ENCODE measurements at places on chromosomes 11 and 22. TPM values are rescaled to one million over a fixed set of nuclear protein-coding genes. Genes with fewer than 3 reads are reported as not detected.

The NEFH gene
- total RNA-seq, result 14.5 TPM

- no peak for DNase-seq
Observed at GRCh38 chr11:67674442-67674871, at the start of gene ALDH3B2. ALDH3B2 (minus strand) TSS chr11:67674623; CDS start chr11:67666935, 7,688 bp downstream.

The FXYD6 gene
- 0.35 TPM for total RNA-seq

The CCDC116 gene
- 15.6 TPM for total RNA-seq

The NCAM1 gene
- 0.09 TPM for total RNA-seq

DNA sequence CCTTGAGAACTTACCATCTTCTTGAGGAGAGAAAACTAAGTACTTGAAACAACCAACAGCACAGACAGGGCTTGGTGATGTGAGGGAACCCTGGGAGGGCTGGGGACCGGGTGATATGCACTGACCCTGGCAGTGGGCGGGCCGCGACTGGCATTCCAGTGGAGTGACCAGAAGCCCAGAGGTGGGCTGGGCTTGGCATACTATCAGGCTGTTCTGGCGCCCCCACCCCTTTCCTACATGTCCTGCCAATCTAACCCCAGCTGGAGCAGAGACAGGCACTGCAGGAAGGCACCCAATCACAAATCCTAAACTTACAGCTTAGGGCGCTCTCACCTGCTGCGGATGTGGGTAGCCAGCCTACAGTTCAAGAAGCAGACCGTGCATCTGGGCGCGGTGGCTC, 54.0 kb upstream of the GCAT start:
- DNase-seq, result no peak

GRCh38 chr22:45787759-45788158, 116.1 kb downstream of the ATXN10 start:
- no peak for DNase-seq

The OR52E4 gene
- total RNA-seq, result not detected

DNA sequence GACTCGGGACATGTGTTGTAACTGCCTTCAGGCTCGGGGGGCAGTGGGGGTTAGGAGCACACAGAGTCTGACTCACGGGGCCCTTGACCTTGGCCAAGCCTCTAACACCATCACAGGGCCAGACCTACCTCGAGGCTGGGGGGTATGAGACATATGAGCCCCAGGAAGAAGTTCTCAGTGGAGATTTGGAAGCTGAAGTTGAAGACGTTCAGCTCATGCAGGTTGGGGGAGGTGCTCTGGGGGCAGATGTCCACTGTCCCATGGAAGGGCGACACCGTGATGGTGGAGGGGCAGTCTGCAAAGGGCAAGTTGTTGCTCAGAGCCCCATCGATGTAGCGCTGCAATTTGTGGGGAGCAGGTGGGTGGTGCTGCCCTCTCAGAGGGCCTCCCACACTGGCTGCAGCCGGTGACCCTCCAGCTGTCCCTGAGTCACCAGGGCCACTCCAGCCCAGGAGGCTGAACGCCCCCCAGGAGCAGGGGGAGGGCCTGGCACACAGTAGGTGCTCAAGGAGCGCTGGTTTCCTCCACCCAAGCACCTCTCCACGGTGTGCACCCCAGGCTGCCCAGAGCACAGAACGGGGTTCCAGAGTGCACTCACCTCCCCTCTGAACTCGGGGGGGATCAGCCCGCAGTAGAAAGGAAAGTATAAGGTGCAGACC, 2.5 kb downstream of the PNPLA5 start:
- no peak for DNase-seq

The CHRNA10 gene
- total RNA-seq, result 1.5 TPM

- peak; percentile 19 for DNase-seq
Observed at GRCh38 chr22:35352214-35353111, 28.4 kb upstream of the HMOX1 start.

The SCUBE1 gene
- total RNA-seq, result 0.29 TPM

DNA sequence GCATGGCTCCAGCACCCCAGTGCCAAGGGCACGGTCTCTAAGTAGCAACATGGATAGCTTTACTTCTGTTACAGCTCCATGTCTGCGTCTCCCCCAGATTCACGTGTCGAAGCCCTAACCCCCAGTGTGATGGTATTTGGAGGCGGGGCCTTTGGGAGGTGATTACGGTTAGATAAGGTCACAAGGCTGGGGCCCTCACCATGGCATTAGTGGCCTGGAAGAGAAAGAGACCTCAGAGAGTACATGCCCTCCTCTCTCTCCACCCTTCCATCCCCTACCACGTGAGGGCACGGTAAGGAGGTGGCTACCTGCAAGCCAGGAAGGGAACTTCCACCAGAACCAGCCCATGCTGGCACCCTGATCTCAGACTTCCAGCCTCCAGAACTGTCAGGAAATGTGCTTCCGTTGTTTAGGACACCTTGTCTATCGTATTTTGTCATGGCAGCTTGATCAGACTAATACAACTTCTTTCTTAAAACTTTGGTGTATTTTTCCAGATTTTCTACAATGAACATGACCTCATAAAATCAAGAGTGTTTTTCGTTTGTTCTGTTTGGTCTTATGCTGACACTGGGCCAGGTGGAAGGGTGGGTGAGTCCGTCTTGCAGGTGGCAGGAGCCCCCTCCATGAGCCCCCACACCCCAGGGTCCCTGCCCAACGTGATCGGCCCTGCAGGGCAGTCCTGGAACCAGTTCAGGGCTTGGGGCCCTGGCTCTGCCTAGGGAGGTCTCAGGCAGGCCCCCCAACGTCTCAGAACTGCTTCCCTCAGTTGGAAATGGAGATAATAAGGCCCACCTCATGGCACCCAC, 10.7 kb downstream of the RTN4R start:
- no peak for DNase-seq

- DNase-seq, result peak; percentile 28
Observed at GRCh38 chr11:36091256-36091811, 147.5 kb downstream of the LDLRAD3 start.

The DRICH1 gene
- not detected for total RNA-seq

DNA sequence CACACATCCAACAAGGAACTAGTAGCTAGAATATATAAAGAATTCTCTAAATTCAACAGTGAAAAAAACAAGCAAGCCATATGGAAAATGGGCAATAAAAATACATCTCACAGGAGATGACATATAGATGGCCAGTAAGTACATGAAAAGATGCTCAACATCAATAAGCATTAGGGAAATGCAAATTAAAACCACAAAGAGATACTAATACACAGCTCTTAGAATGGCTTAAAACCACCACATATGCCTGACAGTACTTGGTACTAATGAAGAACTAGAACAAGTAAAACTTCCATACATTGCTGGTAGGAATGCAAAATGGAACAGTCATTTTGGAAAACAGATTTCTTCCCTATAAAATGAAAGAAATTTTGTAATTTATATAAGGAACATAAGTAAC, 71.6 kb upstream of the GAB2 start:
- no peak for DNase-seq

- DNase-seq, result no peak
Observed at GRCh38 chr22:37139762-37140161, 10.0 kb downstream of the IL2RB start.

DNA sequence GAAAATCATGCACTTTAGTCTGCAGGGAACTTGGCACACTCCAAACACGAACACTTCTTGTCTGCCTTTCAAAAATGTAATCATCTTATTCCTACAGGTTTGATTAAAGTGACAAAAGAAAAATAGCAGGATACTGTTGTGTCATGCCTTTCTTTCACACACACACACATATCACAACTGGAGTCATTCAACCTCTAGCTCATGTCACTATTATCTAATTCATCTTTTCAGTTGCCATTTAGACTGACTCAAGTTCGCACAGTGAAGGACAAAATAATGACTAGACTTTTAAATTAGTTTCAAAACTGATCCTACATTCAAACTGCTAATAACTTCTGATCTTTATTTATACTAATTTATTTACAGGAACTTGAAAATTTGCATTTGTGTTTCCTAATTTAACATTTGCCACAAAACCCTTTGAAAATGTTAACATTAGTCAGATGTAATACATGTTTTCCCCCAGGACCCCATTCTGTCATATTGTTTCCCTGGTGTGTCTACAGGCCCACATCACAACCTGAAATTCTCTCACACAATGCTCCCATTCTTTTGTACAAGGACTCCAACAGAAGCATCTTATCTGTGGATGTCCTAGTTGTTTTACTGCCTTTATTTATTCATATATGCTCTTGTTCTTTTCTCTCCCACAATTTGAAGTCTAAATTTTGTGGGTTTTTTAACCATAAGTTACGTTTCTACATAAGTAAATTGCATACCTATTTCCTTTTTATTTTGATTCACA, 171.1 kb downstream of the GRIA4 start:
- no peak for DNase-seq

GRCh38 chr22:29144786-29145160, 60.9 kb upstream of the EMID1 start:
- no peak for DNase-seq

GRCh38 chr11:33172996-33173395, 11.7 kb upstream of the CSTF3 start:
- DNase-seq, result no peak

GRCh38 chr11:128840783-128841182, 26.3 kb downstream of the KCNJ1 start:
- no peak for DNase-seq

GRCh38 chr11:75365711-75366181, 14.3 kb upstream of the ARRB1 start:
- DNase-seq, result no peak

DNA sequence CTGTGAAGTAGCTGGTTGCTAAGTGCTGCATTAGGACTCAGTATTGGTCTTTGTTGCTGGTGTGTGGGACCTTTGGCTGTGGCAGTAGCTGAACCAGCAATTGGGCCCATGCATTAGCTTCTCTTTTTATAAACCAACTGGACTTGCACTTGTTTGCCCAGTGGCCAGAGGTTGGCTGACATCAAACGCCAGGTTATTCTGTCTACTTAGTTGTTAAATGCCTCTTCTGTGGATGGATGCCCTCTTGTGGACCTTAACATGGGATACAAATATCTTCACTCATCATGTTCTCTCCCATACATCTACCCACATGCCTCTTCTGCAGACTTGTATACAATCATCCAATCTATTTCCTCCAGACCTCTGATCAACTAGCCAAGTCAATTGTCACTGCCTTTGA, 26.4 kb upstream of the ARHGAP20 start:
- no peak for DNase-seq

The TSSC4 gene
- 49.0 TPM for total RNA-seq

GRCh38 chr11:113289431-113290187, 24.8 kb upstream of the TTC12 start:
- peak; percentile 71 for DNase-seq

Measured in K562 (cell line).